ENCODE measurements at places on chromosomes 1 and 21.

DNA sequence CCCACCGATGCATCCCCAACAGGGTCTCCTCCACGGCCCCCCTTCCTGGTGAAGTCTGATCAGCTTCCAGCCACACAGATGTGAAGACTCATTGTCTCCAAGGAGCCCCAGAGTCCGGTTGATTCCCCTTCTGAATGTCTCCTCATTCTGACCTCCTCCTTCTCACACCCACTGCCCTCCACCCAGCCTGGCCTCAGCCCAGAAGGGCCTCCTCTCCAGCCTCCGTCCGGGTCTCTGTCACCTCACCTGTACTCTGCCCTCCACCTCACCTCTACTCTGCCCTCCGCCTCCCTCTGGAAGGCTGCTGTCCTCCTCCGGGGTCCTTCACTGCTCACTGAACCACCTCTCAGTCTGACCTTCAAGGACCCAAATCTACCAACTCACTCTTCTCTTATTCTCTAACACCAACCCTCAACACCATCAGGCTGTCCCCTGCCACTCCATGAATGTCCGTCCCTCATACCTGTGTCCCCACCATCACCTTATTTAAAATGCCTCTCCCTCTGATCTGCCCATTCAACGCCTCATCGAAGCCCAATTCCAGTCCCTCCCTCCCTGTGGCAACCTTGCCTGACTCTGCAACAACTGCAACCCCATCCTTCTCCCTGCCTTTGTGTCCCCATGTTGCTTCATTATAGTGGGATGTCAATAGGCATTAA lies 201.2 kb downstream of the TOMM20 start:
- no peak for DNase-seq

GRCh38 chr1:94105957-94106529 lies 14.9 kb downstream of the ABCA4 start:
- no peak for DNase-seq

GRCh38 chr1:231827337-231828105 lies 200.9 kb downstream of the DISC1 start:
- DNase-seq = peak; percentile 88

DNA sequence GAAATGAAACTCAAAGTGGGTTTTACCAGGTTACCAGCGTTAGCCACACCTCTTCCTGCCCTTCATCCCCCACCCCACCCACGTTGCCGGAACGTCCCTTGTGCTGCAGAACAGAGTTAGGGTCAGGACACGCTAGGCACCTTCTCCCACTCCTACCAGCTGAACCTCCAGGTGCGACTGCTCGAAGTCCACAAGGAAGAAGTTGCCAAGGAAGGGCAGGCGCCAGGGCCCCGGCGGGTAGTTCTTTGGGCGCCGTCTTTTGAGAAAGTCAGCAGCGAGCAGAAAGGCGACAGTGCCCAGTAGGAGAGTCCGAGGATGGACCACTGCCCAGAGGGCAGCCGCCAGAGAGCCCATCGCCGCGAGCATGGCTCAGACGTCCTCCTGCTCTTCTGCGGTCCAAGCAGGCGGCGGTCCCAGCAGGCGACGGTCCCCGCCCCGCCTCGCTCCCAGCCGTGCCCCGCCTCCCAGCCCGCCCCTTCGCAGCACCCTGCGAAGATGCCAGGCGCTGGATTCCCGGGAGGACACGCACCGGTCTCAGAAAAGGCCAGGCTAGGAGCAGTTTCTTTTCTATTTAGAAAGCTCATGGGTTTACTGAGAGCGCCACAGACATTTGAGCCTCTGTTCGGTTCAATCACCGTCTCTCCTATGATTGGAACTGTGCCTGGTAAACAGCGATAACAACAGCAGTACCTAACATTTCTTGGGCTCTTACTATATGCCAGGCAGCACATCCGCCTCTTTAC lies at the start of gene CYP2J2:
Gene CYP2J2, minus strand, starts transcription at position 393 of the 743 bp plus-strand sequence. Its CDS starts 27 bp downstream, at position 366.
- no peak for DNase-seq

- no peak for DNase-seq
These were observed 3.0 kb downstream of the FUBP1 start for GRCh38 chr1:77975907-77976306.

- no peak for DNase-seq
These were observed 89.9 kb upstream of the SSX2IP start for GRCh38 chr1:84780000-84780716.

DNA sequence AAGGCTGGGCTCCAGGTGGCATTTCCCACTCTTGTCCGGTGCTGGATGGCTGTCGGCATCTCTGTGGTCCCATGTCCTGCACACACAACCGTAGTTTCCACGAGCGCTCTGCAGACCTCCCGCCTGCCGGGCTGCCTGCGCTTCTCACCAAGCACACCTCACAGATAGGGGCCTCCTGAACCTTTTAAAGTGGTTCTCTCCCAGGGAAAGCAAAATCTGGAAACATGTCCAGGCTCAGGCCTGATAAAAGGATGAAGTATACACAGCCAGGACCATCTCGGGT lies 46.2 kb downstream of the CAPN9 start:
- DNase-seq = no peak

- no peak for DNase-seq
These were observed 38.5 kb downstream of the SDC3 start for GRCh38 chr1:30870035-30870434.

DNA sequence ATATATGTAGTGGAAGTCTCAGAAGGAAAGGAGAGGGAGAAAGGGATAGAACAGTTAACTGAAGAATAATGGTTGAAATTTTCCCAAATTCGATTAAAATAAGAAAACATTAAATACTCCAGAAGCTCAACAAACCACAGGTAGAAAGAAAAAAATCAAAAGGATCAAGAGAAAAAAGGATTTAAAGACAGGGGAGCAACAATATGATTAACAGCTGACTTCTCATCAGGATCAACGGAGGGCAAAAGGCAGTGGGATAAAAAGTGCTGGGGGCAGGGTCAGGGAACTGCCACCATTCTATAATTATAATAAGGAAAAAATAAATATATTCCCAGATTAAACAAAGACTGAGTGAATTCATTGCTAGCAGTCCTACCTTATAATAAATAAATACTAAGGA lies 55.3 kb downstream of the CDKN2C start:
- no peak for DNase-seq

- DNase-seq = no peak
These were observed 85.9 kb downstream of the TYW3 start for GRCh38 chr1:74818661-74819456.

GRCh38 chr1:196029410-196029809 lies 578.8 kb downstream of the KCNT2 start:
- no peak for DNase-seq

GRCh38 chr1:219498666-219499065 lies 114.2 kb downstream of the ZC3H11B start:
- DNase-seq = peak; percentile 61

DNA sequence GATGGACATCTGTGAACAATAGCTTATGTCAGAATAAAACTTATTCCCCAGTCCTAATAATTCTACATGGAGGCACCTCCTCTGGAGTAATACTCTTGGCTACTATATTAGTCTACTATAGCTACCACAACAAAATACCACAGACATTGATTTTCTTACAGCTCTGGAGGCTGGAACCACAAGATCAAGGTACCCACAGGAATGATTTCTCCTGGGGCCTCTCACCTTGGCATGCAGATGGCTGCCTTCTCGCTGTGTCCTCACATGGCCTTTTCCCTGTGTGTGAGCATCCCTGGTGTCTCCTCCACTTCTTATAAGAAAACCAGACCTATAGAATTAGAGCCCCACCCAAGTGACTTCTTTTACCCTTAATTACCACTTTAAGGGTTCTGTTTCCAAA lies 244.3 kb downstream of the BARHL2 start:
- no peak for DNase-seq

DNA sequence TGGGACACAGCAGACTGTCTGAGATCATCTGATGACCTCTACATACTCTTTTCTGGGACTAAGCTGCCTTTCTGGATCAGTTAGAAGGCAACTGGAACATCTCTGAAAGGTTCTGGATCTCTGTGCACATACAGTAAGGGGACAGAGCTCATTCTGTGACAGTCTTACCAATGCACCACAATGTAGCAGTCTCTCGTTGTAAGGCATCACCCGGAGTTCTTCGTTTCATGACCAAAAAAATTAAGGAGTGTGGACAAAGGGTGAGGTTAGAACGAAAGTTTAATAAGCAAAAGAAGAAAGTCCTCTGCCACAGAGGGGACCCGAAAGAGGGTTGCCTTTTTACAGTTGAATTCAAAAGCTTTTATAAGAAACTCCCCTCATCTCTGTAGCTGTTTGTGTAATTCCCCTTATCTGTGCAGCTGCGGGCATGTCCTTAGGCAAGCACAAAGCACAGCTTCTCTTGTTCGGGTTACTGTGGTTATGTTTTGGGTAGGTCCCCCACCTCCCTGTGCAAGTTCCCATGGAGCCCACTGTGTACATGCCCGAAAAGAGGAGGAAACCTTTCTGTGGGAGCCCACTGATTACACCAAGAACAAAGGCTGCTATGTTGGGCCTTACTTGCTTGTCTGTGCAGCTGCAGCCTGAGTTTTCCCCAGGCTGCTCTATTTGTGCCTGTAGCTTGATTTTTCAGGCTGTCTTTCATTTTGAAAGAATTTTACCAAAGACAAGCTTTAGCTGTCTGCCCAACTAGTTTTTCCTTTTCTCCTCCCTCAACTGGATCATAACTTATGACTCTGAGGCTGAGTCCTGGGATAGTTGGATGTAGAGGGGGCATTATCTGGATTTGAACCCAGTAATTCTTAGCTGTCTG lies 53.1 kb upstream of the CACNA1E start:
- no peak for DNase-seq

DNA sequence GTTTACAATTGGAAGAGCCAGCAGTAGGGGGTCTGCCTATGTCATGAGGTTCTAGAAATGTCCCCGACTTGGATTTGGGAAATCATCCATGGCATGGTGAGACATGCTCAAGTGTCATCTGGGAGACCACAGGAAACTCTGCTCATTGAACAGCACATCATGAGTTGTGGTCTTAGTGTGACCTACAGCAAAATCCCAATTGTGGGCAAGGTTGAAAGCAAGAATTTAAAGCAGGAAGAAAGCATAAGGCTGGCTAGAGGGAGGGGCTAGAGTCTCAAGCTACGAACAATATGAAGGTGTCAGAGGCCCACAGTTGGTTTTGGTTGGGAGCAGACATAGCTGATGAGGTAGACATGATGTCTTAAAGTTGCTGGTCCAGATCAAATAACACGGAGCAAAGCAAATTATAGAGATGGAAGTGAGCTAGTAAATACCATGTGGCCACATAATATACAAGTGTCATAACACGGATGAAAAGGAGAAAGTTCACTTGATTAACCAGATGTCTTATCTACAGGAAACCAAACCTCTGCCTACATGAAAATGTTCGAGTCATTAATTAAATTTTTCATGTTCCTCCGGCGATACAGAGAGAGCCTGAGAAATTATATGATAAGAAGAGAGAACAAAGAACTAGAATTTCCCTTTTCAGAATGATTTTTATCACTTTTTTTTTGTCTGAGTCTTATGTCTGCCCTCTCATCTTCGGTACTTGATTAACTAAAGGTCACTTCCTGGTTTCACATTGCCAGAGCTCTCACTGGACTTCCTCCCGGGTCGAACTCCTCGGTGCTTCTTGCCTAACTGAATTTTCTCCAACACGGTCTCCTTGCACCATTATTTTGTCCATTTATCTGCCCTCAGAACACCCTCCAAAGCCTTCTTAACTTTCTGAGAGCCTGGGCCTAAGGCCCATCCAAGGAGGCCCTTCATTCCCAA lies 67.5 kb upstream of the DUSP10 start:
- no peak for DNase-seq

GRCh38 chr1:27042670-27043069 lies 30.0 kb upstream of the TENT5B start:
- DNase-seq = no peak

DNA sequence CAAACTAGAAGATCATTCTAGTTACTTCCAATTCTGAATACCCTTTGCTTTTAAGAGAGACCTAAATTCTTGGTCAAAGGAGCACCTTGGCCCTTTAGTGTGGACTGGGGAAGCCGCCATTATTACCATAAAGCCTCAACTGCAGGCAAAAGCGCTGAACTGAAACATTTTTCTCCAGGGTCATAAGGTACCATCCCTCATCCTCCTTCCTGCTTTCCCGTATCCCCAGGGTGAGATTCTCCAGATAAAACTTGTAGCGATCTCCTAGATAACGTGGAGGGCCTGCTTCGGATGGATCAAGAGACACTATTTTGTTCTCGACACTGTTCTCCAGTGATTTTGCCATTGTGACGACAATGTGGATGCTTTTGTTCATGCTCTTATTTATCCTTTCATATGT lies 9.8 kb downstream of the SLAMF1 start:
- DNase-seq = no peak

- DNase-seq = no peak
These were observed 7.6 kb downstream of the UBASH3A start for GRCh38 chr21:42411197-42411869.

DNA sequence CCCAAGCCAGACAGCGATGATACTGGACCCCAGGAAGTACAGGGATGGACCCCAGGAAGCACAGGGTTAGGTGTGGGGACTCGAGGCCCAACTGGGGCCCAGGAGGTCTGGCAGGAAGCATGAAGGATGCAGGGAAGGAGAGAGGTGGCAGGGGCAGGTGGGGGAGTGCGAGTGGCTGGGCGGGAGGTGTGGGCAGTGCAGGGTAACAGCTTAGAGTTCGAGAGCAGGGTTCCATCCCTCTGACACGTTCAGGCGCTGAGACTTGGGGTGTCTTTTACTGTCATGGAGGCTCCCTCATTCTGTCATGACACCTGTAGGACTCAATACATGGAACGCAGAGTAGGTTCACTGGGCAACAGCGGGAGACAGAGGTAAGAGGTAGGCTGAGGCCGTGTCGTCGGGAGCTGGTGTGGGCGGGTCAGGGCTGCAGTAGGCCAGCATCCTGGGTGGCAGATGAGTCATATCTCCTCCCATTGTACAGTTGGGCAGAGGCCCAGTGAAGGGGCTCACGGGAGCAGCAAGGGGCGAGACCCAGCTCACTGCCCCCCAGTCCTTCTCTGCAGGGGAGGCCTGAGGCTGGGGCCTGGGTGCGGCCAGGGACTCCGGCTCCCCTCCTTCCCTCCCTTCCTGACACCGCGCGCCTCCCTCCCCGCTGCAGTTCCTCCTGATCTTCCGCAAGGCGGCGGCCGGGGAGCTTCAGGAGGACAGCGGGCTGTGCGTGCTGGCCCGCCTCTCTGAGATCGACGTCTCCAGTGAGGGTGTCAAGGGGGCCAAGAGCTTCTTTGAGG lies 11.6 kb upstream of the CTRC start:
- DNase-seq = no peak

GRCh38 chr1:208336137-208336518 lies 91.9 kb upstream of the PLXNA2 start:
- no peak for DNase-seq

DNA sequence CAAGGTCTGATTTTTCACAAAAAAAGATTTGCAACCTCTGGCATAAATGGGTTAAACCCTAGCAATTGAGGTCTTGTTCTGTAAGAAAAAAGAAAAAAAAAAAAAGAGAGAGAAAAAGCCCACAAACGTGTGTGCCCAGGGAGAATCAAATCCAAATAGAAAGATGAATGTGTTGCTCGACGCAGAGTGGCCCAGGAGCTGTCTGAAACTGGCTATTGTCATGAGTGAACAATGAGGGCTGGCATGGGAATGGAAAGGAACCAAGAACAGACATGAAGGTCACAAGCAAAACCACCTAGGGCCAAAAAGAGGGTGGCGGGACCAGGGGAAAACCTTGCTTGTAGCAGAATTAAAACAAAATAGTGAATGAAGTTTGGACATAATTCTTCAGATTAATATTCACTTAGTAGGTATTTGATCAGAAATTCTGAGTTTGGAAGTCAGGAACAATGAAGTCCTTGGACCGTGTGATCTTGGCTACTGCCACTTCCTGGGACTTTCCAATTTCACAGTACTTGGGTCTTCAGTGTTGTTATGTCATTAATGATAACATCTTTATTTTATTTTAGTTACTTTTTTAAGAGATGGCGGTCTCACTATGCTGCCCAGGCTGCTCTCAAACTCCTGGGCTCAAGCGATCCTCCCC lies 3.1 kb downstream of the ENO1 start:
- DNase-seq = no peak

- peak; percentile 17 for DNase-seq
These were observed 8.0 kb upstream of the SELE start for GRCh38 chr1:169741666-169742394.
